ENCODE measurements at places on chromosomes 1 and 21.

DNA sequence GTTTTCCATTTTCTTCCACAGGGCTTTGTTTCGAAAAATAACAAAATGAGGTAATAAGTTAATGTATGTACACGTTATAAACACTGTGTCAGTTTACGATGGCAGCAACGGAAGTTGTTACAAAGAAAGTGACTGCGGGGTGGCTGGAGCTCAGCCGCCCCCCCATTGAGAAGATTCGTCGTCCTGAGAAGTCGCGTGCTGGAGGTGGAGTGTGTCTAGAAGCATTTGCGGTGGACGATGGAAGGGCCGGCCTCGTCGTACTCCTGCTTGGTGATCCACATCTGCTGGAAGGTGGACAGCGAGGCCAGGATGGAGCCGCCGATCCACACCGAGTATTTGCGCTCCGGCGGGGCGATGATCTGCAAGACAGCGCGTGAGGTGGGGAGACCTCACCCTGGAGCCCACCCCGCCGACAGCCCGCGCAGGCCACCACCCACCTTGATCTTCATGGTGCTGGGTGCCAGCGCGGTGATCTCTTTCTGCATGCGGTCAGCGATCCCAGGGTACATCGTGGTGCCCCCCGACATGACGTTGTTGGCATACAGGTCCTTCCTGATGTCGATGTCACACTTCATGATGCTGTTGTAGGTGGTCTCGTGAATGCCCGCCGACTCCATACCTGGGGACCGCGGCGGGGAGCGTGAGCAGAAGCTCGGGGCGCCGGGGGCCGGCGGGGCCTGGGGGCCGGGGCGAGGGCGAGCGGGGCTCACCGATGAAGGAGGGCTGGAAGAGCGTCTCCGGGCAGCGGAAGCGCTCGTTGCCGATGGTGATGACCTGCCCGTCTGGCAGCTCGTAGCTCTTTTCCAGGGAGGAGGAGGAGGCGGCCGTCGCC, 2.4 kb downstream of the ACTA1 start:
- no peak for DNase-seq

DNA sequence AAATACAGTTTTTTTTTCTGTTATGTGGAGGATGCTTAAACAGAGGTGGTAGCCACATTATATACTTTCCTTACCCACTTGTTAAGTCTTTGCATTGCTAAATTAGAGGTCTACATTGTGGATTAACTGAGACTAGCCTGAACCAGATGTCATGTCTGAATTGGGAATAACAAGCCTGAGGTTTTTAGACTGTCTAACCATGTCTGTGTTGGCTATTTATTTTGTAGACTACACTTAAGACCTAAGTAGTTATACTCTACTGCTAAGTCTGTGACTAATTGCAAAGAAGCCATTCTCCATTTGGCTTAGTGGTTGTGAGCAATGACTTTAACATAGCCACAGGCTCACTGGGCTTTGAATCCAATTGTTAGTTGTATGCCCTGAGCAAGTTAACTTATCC, 45.4 kb downstream of the CDC14A start:
- no peak for DNase-seq

GRCh38 chr1:93744299-93744988, 62.8 kb upstream of the BCAR3 start:
- no peak for DNase-seq

- DNase-seq = no peak
These were observed 54.4 kb downstream of the NAV1 start for GRCh38 chr1:201593200-201593921.

DNA sequence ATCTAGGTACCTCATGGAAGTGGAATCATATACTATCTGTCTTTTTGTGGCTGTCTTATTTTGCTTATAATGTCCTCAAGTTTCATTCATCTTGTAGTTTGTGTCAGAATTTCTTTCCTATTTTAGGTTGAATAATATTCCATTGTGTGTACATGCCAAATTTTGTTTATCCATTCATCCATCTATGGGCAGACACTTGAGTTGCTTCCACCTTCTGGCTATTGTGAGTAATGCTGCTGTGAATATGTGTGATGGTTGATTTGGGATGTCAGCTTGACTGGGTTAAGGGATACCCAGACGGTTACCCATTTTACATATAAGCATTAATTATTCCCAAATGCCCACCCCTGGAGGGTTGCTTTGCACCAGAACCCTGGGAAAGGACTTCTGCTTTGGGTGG, 477.5 kb downstream of the PTPRU start:
- DNase-seq = no peak

DNA sequence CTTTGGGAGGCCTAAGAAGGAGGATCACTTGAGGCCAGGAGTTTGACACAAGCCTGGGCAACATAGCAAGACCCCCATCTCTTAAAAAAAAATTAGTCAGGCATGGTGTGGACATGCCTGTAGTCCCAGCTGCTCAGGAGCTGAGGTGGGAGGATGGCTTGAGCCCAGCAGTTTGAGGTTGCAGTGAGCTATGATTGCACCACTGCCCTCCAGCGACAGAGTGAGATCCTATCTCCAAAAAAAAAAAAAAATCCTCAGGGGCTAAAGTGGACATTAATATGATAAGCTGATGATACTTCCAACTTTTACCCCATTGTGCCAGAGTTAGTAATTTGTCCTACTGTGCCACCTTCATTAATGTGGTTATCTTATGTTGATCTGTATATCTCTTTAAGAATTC, 327.8 kb upstream of the FMN2 start:
- no peak for DNase-seq

DNA sequence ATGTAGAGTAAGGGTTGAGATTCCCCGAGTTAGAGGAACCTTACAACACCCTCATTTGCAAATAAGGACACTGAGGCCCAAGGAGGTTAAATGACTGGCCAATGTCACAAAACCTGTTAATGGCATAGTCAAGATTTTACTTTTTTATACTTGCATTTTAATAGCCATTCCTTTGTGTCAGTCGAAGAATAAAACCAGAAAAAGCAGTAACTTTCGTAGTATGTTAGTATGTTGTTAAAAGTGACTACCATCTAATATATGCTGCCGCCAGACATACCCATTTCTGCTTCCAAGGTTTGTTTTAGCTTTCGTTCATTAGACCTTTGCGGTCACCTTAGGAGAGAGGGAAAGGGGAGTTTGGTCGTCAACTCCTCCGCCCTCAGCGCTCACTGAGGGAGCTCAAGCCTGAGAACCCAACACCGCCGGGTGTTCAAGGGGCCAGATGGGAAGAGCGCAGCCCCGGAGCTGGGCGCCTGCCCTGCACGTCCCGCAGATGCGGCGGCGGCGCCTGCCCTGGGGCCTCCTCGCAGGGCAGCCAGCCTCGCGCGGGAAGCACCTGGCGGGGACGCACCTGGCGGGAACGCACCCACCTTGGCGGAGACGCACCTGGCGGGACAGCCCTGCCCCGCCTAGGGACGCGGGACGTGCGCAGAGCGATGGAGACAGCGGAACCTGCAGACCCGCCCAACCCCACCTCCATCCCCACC, 466 bp downstream of the VPS26C start:
- DNase-seq = peak; percentile 34

GRCh38 chr1:44539991-44540730, 134.1 kb downstream of the TMEM53 start:
- no peak for DNase-seq

GRCh38 chr1:23177438-23178380, 9.1 kb upstream of the LUZP1 start:
- DNase-seq = peak; percentile 52

- no peak for DNase-seq
These were observed 200.0 kb downstream of the TTLL7 start for GRCh38 chr1:83798965-83799364.

GRCh38 chr1:30194741-30195423, 528.5 kb downstream of the MATN1 start:
- no peak for DNase-seq

DNA sequence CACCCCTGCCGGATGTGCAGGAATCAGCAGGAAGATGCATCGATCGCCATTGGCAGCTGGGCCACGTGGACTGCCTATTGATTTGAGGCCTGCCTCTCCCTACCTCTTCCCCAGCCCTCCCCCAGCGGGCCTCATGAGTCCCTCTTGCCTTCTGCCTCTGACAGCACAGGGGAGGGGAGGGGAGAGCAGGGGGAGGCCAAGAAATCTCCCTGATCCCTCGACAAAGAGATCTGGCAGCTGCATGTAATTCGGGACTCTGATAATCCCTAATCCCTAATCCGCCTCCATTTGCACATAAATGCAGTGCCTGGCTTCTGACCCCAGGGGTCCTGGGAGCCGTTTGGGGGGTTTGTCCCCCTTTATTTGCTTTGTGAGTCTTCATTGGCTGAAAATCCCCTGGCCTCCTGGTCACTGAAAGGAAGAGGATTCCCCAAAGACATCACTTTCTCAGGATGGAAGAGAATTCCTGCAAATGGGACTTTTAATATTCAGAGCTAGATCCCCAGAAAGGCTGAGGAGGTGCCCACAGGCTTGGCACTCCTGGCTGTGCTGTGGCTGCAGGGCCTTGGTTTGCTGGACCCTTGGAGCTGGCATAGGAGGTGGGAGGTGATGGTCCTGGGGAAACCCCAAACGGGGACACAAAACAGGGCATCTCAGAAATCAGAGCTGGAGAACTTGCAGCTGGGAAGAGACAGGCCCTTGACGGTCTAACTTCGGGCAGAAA, 239.4 kb upstream of the POU3F1 start:
- no peak for DNase-seq

DNA sequence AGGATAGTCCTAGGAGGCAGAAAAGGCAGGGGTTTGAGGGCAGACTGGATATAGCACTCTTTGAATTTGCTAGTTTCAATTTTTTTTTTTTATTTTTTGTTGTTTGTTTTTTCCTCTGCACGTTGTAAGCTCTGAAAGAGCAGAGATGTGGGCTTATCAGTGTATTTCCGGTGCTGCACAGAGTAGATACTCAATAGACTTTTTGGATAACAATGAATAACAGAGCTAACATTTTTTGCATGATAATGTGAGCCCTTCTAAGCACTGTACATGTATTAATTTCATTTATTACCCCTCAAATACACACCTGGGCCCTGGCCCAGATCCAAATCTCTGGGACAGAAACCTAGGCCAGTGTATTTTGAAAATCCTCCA, 17.1 kb upstream of the PARP1 start:
- DNase-seq = no peak

- no peak for DNase-seq
These were observed 5.8 kb downstream of the ID3 start for GRCh38 chr1:23553231-23554126.

DNA sequence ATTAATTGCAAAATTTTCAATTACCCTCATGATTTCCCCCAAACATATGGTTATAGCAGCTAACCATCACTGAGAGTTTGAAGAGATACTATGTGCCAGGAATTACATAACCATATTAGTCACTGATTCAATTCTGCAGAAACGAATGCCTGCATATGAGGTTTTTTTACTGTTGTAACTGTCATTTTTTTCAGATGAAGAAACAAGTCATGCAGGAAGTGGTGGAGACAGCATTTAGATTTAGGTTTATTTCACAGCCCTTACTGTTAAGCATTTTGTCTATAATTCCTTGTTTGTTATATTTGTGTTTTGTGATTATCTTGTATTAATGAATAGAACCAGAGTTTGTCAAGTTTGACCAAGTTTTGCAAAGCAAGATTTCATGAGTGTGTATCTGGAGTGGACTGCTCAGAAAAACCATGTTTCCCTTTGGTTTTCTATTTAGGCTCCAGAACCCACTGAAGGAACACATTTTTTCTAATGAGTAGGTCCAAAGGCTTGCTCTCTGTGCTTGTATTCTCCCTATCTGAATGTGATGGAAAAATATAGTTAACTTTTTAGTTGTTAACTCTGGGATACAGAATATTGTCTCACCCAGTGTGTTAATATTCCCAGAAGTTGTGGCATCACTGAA, 308.5 kb upstream of the ADAMTS5 start:
- DNase-seq = no peak

GRCh38 chr1:184368354-184368753, 18.5 kb upstream of the C1orf21 start:
- no peak for DNase-seq

DNA sequence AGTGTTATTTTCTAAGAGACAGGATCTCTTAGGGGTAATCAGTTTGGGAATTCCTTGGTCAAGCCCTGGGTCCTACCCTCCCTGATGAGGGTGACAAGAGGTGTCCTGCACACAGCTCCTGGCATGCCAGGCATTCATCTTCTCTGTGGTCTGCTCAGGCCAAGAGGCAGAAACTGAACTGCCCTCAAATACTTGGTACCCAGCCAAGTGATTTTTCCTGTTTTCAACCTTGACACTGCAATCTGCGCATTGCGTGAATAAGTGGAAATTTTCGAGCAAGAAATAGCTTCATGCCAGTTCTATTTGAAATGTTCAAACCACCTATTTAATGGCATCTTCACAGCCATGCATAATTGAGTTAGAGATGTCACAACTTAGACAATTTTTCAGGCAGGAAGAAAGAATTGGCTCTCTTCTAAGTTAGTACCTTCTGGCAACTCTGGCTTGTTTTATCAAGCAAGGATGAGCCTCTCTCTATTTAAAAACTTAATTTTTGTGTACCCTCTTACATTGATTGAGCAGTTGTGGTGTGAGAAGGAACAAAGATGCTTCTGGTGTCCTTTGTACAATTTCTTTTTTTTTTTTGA, 27.0 kb downstream of the DNM3 start:
- no peak for DNase-seq

- no peak for DNase-seq
These were observed 85.3 kb upstream of the SERBP1 start for GRCh38 chr1:67515324-67516080.

DNA sequence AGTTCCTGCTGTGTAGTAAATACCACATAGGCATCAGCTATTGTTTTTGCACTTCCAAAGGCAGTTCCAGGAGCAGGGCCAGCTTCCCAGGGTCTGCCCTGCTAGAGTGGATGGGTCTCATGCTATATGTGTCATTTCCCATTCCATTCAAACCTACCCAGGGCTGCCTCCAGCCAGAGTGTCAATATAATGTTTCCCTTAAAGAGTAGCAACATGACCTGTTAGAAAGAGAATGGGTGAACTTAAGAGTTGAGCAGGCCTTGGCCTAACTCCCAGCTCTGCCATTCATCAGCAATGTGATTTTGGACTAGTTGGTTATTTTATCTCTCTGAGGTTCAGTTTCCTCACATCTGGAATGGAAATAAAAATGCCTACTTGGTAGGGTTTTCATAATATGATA, 44.9 kb downstream of the RAB3B start:
- DNase-seq = no peak

DNA sequence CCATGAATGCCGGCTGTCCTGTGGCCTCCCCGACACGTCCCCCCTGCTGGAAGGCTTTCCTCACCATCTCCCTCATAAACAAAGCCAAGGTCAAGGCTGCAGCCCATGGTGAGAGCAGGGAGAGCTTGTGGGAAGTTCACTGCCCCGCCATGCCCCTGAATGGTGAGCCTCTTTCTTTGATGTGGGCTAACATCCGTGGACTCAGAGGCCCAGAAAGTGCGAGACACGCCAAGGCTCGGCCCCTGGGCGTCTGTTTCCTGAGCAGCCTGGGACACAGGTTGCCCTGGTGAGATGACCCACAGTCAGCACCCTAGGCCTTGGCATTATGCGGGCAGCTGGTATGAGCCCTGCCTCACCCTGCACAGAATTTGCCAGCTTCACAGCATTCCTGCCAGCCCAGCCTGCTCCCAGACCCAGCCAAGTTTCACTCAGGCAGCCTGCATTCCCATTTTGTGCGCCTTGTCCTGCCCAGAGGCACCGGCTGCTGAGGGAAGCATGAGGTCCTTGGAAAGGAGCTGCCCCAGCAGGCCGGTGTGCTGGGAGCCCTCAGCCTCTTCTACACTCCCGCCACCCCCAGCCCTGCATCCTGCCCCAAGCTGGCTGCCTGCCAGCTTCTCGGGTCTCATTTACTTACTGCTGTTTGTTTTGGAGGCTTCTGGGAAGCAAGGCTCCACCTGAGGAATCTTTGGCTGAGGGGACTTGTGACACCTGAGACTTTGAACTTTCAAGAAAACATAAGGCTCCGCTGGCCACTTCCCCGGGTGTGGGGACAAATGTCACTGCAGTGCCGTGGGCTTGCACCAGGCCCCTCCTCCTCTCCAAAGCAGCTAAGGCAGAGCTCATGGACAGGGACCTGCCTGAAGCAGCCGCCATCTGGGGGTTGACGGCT, 31.9 kb downstream of the NEK2 start:
- no peak for DNase-seq
